Epithelial cell of prostate (primary cell): ENCODE measurements at places on chromosomes 3 and 15.

DNA sequence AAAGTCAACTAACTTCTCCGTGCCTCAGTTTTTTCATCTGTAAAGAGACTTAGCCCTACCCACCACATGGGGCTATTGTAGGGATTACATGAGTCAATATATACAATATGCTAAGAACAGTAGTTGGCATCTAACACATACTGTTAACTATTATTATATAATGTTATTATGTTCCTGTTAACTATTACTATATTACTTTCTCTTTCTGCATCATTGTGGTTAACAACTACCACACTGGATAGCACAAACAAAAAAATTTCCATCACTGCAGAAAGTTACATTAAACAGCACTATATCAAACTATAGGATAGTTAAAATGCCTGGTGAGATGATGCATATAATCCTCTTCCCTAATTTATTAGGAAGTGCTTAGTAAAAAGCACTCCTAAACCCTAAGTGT, 23.7 kb downstream of the STAG1 start:
- no peak for DNase-seq

GRCh38 chr3:10927551-10927950, 65.0 kb upstream of the SLC6A1 start:
- DNase-seq = no peak

GRCh38 chr3:20930034-20930433, 744.0 kb upstream of the SGO1 start:
- no peak for DNase-seq

DNA sequence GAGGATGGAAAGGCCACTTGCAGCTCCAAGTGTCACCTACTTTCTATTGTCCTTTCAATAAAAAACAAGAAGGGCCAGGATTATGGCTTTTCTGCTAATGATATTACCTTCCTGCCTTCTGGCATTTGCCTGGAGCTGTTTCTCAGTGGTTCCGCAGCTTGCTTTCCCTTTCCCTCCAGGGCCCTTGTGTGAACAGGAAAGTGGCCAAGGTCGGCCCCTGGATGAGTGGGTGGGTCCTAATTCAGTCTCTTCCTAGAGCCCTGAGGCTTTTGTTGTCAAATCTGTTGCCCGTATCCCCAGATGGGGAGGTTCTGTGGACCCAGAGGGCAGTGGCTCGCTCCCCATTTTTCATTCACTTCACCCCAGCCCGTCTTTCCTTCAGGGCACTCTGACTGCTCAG, 64.2 kb upstream of the UMPS start:
- DNase-seq = no peak

DNA sequence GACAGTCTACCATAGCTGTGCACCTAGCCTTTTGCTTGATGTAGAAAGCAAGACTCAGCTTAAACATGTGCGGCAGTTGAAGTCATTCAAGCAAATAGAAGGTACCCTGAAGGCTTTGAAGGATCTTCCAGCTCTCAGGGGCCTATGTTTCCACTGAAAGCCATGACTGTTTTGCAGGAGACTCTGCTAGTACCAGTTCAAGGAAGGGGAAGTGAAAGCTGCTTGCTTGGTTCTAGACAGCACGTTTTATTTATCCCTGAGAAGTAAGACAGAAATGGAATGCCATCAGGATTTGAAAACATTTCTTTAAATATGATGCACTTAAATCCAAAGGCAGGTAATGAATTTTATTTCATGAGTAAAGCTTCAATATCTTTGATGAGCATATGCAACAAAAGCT, 311.4 kb downstream of the PDCD6IP start:
- DNase-seq = no peak

DNA sequence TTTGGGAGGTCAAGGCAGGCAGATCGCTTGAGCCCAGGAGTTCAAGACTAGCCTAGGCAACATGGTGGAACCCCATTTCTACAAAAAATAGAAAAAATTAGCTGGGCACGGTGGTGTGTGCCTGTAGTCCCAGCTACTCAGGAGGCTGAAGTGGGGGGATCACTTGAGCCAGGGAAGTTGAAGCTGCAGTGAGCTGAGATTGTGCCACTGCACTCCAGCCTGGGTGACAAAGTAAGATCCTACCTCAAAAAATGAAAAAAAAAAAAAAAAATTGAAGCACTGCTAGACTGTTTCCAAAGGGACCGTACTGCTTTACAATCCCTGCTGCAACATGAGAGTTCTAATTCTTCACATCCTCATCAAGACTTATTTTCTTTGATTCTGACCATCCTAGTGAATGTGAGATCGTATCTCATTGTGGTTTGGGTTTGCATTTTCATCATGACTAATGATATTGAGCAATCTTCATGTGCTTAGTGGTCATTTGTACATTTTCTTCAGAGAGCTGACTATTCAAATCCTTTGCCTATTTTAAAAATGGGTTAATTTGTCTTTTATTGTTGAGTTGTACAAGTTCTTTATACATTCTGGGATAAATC, 10.8 kb downstream of the CMTM8 start:
- DNase-seq = peak; percentile 73

- no peak for DNase-seq
These were observed 34.9 kb downstream of the TMEM39A start for GRCh38 chr3:119428538-119428937.

GRCh38 chr15:29322415-29322814, 52.8 kb upstream of the NSMCE3 start:
- no peak for DNase-seq

GRCh38 chr3:15782429-15782828, 15.3 kb downstream of the ANKRD28 start:
- no peak for DNase-seq

GRCh38 chr3:19744047-19744446, 190.0 kb downstream of the EFHB start:
- no peak for DNase-seq

DNA sequence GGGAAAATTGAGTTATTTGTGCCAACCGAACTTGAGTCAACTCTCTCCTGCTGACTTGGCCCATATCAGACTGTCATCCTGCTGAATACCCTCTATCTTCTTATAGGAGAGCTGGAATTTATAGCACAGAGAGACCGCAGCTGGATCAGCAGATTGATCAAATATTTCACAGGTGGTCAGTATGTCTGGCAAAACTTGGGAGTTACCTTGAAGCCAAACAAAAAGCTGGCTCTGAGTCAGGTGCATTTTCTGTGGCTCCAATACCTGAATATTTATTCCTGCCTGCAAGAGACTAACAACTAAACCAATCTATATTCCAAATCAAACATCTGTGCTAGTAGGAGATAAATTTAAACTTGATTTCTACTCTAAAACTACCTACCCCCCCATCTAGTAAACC, 752.1 kb upstream of the ALCAM start:
- DNase-seq = no peak

- no peak for DNase-seq
These were observed 17.3 kb downstream of the PP2D1 start for GRCh38 chr3:19994796-19995195.

- DNase-seq = no peak
These were observed 6.6 kb upstream of the CCNL1 start for GRCh38 chr3:157166561-157166960.

DNA sequence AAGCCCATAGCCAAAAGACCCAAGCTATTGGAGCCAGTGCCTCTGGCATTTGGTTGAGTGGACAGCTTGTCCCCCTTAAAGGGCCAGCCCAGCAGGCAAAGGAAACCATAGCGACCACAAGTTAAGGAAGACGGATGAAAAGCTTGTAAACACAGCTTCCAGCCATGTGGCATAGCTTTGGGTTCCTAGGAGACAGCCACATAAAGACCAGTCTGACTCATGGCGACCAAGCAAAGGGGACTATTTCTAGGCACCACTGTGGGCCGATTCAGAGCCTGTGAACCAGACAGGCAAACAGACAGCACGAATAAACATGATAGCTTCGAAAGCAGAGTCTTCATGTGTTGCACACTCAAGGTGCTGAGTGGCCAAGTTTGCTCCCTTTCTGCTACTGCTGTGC, 30.5 kb upstream of the SRGAP3 start:
- DNase-seq = no peak

GRCh38 chr3:141294848-141295247, 63.2 kb downstream of the PXYLP1 start:
- DNase-seq = peak; percentile 88

DNA sequence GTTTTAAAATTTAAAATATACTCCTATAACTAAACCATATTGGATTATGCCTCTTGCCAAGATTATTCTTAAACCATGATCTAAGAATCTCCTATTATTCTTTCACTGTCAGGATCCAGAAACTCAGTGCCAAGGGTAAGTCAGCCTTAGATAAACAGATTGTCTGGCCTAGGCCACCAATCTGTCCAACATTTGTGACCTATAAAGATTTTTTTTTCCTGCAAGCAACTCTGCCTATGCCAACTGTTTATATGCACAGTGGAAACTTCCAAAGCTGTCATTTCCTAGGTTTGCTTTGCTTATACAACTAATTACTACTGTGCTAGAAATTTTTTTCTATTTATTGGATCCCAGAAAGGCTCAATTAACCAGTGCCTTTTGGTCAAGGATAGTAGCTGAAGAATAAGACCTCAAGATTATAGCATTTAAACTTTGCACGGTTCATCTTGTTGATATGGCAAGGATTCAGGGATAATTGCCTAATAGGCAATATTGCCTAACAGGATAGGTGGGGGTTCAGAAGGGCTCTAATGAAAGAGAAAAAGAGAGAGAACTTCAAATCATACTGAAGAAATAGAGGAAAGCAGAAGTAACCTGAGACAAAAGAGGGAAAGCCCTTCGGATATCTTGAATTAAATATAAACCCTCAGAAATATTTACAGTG, 22.8 kb downstream of the GAP43 start:
- DNase-seq = no peak

- DNase-seq = peak; percentile 97
These were observed 17.6 kb upstream of the CYP11A1 start for GRCh38 chr15:74384881-74385643.

GRCh38 chr15:25862472-25863110, 536 bp downstream of the ATP10A start:
- DNase-seq = no peak

- no peak for DNase-seq
These were observed 10.2 kb upstream of the KCNMB3 start for GRCh38 chr3:179260949-179261765.

- no peak for DNase-seq
These were observed 5.8 kb downstream of the KLHL25 start for GRCh38 chr15:85788771-85789495.

- peak; percentile 85 for DNase-seq
These were observed 60.0 kb downstream of the MAGEF1 start for GRCh38 chr3:184651904-184652303.

- DNase-seq = no peak
These were observed 130.8 kb upstream of the SLC2A2 start for GRCh38 chr3:171157286-171157685.

- no peak for DNase-seq
These were observed 30.6 kb downstream of the CRTAP start for GRCh38 chr3:33144433-33144832.

GRCh38 chr3:138945709-138946662, 951 bp downstream of the FOXL2 start:
- DNase-seq = peak; percentile 14

DNA sequence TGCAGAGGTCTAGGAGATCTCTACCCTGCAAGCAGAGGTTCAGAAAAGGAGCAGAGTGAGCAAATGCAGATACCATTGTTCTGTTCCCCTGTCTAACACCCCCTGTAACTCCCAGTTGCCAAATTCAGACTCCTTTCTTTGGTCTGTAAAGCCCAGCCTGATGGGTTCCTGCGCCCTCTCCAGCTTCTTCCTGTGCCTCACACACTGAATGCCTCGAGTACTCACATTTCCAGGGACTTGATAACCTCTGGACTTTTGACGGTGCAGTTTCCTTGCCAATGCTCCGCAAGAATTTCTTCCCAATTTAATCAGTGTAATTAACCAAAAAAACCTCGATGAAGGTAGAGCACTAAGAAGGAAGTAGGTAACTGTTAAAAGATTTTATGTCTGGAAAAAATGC, 19.3 kb downstream of the PDE8A start:
- no peak for DNase-seq

GRCh38 chr3:42032693-42033349, 58.3 kb upstream of the TRAK1 start:
- DNase-seq = no peak

- no peak for DNase-seq
These were observed 675.1 kb downstream of the SQOR start for GRCh38 chr15:46309914-46310313.

- no peak for DNase-seq
These were observed 31.8 kb upstream of the KLHL6 start for GRCh38 chr3:183587336-183587735.

GRCh38 chr3:173501931-173502489, 104.5 kb downstream of the NLGN1 start:
- no peak for DNase-seq

GRCh38 chr15:38164061-38164460, 88.6 kb upstream of the SPRED1 start:
- no peak for DNase-seq

GRCh38 chr3:123767009-123767372, 117.1 kb downstream of the MYLK start:
- DNase-seq = no peak

DNA sequence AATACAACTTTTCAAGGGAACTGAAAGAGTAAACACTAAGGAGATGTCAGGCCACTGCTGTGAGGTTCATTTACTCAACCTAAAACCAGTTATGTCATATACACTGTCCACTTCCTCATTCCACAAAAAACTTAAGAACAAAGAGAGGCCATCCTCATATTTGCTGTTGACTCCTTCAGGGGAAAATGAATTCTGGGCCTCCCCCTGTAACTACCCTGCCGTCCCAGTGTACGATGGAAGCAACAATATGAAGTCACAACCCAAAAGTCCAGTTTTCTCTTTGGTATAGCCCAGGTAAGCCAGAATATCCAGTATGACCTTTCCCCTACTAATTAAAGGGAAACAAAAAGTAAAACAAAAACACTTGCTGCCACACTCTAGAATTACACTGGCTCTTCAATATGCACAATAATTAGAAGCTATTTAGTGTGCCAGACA, 16.2 kb downstream of the CEP152 start:
- DNase-seq = no peak

GRCh38 chr3:162938083-162938482, 1441.5 kb downstream of the OTOL1 start:
- DNase-seq = no peak

- no peak for DNase-seq
These were observed 44.8 kb downstream of the PXYLP1 start for GRCh38 chr3:141276398-141276797.

- DNase-seq = no peak
These were observed 1.9 kb downstream of the RHO start for GRCh38 chr3:129530251-129530791.

- no peak for DNase-seq
These were observed 86.3 kb upstream of the ATP13A5 start for GRCh38 chr3:193464889-193465288.

DNA sequence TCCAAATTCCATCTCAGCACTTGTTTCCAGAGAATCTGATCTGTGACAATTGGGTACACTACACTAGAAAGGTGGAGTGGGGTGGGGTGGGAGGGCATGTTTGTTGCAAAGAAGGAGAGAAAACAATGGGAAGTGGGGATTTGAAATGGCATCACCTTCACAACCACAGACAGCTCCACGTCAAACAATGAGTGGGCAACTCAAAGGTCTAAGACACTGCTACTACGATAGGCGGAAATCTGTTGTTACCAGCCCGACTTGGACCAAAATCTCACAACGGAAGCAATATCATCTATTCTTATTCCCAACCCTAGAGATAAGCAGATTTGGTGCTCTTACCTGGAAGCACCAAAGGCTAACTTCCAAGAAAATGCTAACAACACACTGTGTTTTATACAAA, 3.3 kb downstream of the CYP19A1 start:
- DNase-seq = no peak
